Renal cortex interstitium (tissue), 15 donors: ENCODE measurements at places on chromosomes 16 and 17. TPM values are rescaled to one million over a fixed set of nuclear protein-coding genes. Genes with fewer than 3 reads are reported as not detected.

- no peak for DNase-seq
Observed at GRCh38 chr17:51275381-51275780, 15.0 kb downstream of the UTP18 start.

DNA sequence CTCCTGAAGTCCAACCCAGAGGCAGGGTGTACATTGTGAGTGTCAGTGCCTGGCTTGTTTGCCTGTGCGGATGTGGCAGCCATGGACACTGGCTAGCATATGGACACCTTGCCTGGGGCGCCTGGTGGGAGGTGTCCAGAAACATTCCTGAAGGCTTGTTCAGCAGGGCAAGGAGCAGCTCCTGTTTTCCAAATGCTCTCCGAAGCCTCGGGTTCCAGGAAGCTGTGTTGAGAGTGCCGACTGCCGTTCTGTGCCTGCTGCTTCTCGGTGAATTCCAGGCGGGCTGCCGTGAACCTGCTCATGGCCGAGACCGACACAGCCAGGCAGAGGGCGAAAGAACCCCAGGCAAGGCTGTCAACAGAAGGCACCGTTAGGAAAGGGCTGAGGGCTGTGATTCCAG is 10.9 kb upstream of the DHRS7C start:
- DNase-seq, result no peak

- DNase-seq, result no peak
Observed at GRCh38 chr17:35297666-35298065, 54.8 kb downstream of the SLFN5 start.

HIC1 gene
- polyA plus RNA-seq, result 13.5 TPM

DNA sequence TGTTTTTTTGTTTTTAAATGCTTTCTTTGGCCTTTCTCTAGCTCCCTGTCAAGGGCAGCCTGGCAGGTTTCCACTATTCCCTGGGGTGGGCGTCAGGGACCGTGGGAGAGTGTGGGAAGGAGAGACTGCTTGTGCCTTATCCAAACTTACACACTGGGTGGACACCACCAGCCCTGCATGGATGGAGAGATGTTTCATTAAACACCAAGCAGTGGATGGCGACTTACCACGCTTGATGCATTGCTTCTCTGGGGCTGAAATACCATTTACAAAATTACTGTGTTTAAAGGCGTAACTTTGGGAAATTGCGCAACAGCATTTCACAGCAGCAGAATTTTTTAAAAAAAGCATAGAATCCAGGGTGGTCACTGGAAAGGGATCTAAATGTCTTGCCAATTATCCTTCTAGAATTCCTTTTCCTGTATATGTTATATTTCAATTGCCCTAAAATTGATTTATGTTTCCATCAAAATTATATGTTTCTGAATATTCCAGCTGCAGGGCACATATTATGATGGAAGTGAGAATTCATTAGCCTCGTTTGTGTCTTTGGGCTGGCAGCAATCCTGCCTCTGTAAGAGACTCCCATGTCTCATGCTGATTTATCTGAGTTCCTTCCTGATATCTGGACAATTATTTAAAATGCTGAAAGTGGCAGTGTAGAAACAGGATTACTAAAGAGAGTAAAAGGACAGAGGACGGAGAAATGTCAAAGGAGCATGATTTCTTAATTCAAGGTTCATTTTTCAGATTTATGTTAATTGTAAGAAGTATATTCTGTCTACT is 247.3 kb downstream of the GRIN2A start:
- no peak for DNase-seq

DNA sequence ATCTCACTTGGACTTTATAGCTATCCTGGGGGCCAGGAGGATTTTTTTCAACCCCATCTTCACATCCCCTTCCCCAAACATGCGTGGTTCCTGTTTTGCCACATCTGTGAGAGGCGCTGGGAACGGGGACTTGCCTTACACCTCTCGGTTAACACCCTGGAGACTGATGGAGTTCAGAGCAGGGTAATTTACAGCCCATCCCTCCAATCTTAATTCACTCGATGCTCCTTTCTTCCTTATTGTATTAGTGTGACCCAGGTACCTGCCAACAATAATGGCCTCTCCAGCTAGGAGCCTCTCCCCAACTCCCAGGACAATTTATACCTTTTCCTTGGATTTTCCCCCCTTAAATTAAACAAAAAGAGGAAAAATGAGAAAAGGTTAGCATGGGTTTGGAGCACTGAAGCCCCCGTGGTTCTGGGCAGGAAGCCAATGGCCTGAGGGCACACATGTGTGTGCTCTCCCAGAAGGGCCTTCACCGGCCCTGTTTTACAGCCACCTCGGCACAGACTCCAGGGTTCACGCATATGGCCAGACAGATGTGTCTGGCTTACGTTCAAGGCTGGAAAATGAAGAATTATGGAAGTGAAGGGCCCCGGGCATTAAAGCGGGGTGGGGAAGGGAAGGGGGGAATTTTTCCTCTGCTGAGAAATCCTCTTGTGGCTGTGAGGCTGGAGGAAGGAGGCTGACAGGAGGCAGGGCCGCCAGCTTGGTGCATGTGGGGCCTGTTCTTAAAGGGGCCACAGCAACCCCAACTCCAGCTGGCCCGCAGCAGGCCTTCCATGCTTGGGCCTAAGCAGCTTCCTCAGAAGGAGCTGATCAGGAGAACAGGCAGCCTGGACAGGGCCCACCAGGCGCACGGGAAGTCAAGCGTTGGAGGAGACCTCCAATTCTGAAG is 21.4 kb downstream of the HIC1 start:
- DNase-seq, result no peak

DNA sequence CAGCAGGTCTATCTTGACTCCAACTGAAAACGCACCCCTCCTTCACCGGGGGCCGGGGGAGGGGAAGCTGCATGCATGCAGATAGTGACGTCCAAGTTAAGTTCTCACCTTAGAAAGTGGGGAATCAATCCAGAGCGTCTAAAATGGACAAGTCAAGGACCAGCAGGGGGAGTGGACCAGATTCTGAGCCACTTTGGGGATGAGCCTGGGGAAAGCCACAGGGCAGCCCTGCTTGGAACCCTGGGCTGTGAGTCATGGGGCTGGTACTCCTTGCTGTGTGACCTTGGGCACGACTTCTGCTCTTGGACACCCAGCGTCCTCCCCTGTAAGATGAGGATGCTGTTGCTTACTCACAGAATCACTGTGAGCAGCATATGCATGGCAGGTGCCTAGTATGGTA is 9.1 kb downstream of the TNFRSF13B start:
- DNase-seq, result no peak

DDX42 gene
- 169 TPM for polyA plus RNA-seq

- DNase-seq, result no peak
Observed at GRCh38 chr16:85931596-85932402, 32.8 kb downstream of the IRF8 start.

DNA sequence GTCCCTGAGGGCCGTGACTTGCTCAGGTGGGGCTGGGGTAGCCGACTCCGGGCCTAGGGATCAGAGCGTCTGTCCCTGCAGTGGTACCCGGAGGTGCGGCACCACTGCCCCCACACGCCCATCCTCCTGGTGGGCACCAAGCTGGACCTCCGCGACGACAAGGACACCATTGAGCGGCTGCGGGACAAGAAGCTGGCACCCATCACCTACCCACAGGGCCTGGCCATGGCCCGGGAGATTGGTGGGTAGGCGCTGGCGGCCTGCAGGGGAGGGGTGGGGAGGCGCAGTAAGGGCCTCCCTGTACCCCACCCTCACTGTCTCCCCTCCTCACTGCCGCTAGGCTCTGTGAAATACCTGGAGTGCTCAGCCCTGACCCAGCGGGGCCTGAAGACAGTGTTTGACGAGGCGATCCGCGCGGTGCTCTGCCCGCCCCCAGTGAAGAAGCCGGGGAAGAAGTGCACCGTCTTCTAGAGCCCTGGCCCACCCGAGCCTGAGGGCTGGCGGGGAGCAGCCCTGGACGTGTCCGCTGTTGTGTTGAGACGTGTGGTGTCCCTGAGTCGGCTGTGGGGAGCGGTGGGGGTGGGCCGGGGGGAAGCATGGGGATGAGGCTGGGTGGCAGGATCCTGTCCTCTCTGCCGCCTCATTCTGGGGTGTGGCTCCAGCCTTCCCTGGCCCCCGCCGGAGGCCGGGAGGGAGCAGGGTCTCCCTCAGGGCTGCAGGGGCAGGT is 2.0 kb downstream of the RAC3 start:
- DNase-seq, result no peak

KRT20 gene
- 0.11 TPM for polyA plus RNA-seq

GRCh38 chr17:35607239-35607847 is 20.2 kb downstream of the AP2B1 start:
- DNase-seq, result no peak

DNA sequence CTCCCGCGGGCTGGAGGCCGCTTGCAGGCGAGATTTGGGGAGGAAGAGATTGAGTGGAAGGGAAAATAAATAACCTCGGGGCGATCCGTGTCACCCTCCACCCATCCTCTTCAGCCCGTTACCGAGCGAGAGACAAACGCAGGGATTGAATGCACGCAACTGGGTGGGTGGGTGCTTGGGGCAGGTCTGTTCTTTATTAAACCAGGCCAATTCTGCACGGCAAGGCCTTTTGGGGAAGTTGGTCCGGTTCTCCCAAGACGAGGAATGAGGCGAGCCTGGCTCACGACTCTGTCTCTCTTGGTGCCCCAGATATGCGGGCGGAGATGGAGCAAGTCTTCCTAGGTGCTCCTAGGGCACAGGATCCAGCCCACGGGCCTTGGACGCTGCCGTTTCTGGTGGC is 396 bp upstream of the HOXB7 start:
- DNase-seq, result no peak

PRSS27 gene
- 1.8 TPM for polyA plus RNA-seq

DNA sequence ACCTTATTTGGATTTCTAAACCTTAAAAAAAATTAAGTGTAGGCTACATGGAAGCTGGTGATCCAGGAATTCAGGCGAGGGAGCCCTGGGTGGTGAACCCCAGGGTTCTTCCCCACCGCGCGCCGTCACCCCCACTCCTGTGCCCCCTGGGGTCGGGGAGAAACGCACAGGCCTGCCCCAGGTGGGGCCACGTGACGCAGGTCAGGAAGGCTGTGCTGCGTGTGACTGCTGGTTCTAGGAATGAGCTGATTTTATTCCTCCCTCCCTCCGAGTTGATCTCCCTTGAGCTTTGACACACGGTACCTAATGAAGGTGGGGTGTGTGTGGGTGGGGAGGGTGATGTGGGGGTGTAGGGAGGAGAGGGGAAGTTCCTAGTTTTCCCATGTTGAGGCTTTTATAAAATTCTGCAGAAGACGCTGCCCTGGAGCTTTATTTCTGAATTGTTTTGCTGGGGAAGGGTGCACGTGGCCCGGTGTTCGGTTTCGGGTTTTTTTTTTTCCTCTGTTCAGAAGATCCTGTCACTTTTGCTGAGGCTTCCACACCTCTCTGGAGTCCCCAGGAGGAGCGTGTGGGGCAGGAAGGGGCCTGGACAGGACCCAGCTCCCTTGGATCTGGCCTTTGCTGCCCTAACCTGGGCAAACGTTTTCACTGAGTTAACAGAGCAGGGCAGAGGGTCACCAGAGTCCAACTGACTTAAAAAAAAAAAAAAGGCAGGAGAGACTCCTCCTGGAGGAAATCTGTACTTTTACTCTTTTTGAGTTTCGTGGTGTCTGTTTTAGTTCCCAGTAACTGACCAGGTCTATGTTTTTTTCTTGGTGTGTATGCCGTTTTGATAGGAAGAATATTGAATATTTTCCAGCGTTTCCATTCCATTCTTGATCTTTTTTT is 55.8 kb upstream of the GSE1 start:
- DNase-seq, result no peak

GRIN2C gene
- 0.16 TPM for polyA plus RNA-seq

DNA sequence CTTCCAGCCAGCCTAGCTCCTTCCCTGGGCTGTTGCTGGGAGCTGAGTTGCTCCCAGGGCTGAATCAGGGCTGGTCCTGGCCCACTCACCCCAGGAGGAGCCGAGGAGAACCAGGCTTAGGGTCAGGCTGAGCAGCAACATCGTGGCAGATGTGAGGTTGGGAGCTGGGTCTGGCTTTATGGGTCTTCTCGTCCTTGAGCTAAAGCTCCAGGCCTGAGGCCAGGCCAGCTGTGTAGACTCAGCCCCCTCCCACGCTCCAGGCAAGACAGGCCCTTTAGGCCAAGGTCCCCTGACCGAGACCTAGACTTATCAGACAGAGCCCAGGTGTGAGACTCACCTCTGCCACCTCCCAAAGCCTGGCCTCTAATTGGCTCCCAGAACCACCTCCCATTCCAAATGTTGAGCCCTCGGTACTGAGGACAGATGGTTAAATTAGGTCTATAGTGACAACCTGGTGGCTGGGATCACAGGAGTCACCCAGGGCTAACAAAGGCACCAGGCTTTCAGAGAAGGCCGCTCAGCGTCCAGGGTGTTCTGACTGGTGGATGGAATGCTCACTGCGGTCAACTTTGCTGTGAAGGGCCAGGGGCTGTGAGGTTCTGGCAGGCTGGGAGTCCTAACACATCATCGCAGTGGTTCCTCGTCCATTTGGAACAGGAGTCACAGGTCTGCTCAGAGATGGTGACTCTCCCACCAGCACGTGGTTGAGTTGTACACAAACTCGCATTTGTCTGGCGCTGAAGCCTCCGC is at the start of gene CTRL:
TSS of gene CTRL (minus strand) at position 151 of the 750 bp plus-strand sequence. CDS start at position 141, 10 bp downstream.
- DNase-seq, result no peak

RNF157 gene
- polyA plus RNA-seq, result 31.6 TPM

- DNase-seq, result no peak
Observed at GRCh38 chr16:28062847-28063521, 530 bp downstream of the GSG1L start.

- no peak for DNase-seq
Observed at GRCh38 chr17:9893411-9894012, 11.6 kb downstream of the RCVRN start.

- DNase-seq, result peak; percentile 73
Observed at GRCh38 chr16:66058172-66058691, 308.3 kb upstream of the CDH5 start.

EVI2B gene
- polyA plus RNA-seq, result 2.7 TPM

- no peak for DNase-seq
Observed at GRCh38 chr16:55615071-55615470, 40.7 kb upstream of the SLC6A2 start.

- DNase-seq, result no peak
Observed at GRCh38 chr17:81665205-81666091, 957 bp downstream of the OXLD1 start.

AATK gene
- 4.6 TPM for polyA plus RNA-seq

ADGRG1 gene
- 93.6 TPM for polyA plus RNA-seq

DNA sequence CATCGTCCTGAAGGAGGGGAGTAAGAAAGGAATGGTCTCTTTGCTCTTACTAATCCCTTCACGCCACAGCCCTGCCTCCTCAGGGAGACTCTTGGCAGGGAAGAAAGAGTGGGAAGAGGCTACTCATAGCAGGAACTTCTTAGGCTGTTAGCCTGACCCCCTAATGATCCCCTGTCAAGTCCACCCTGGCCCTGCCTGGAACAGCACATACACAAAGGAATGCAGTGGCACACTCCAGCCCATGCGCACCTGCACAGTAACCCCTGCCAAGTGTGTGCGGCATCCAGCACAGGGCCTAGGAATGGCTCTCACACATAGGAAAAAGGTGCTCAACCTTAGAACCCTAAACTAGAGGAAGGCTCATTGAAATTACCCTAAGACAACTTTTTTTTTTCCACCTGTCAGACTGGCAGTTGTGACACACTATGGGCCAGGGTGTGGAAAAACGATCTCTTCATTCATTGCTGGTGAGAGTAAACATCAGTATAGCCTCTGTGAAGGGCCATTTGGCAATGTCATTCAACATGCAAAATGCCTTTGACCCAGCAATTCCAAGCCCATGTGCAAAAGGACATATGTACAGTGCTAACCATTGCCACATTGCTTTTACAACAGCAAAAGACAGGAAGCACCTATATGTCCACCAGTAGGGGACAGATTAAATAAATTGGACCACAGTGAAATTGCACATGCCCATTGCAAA is 50.1 kb downstream of the PIMREG start:
- DNase-seq, result no peak

GRCh38 chr17:79664930-79665737 is 54.3 kb upstream of the RBFOX3 start:
- no peak for DNase-seq

AKTIP gene
- polyA plus RNA-seq, result 54.8 TPM

GRCh38 chr16:65908568-65908967 is 457.9 kb upstream of the CDH5 start:
- DNase-seq, result no peak

SMIM36 gene
- 0.14 TPM for polyA plus RNA-seq

GSG1L gene
- 0.96 TPM for polyA plus RNA-seq
